Stimulated activated CD8-positive, alpha-beta memory T cell treated with anti-CD3 and anti-CD28 coated beads, Interleukin-4, amount 100 ng/mL, for 1 hour (primary cell): ENCODE measurements at places on chromosomes 4 and X.

DNA sequence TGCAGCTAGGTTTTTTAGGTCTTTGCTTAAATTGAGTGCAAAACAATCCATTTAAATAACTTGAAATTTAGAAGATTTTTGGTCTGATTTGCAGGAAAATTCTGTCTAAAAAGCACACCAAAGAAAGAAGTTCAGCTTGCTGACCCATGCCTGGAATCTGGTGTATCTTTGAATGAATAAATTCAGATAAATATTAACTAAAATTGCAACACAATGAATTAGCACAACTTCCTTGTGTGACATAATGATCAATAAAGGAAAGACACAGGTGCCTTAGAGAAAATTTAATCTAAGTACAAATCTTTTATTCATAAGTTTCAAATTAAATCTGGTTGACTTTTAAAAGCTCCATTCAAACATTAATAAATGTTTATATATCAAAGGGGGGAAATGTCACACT, 791.5 kb upstream of the LCORL start:
- DNase-seq = no peak

DNA sequence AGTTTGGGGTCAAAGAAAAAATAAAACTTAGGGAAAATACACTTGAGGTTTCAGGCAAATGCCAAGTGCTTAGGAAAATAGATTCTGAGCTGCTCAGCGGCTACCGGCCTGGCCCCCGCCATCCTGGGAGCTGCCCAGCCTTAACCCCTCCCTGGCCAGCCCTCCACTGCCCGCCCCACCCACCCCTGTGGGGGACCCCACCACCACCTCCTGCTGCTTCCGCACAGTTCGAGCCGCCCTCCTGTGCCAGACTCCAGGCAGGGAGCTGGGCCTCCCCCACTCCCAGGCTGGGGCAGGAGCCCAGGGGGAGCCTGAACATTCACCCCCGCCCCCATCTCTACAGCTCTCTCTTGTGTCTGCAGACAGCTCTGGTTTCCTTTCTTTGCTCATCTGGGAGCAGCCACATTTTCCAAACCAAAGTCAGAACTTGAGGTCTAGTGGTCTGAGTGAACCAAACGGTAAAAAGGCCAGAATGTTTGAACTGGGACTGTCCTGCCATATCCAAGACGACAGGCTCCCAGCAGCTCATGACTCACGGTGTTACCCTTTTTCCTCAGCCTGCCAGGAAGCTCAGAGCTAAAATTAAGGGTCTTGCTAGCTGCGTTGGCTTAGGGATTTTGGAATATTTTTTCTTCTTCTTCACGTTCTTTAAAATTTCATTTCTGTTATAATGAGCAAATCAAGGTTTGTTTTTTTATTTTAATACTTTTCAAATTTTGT, 4.7 kb upstream of the FGFR3 start:
- DNase-seq = no peak

GRCh38 chr4:38094419-38094818, 134.2 kb downstream of the PTTG2 start:
- DNase-seq = no peak

DNA sequence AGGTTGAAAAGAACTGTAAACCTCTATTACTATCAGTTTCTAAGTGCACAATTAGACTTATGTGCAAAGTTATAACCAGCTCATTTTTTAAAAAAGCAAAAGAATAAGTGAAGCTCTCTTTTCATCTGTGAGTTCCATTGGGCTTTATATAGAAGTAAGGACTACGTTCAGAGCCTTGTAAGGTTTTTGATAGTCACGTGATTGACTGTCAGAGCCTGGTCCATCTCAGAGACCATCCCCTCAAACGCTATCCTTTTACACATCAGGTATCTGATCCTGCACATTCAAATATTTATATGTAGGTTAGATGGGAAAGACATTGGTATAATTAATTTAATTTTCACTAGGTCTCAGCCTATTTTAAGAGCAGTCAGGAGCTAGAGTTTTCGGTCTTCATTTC, 279.3 kb downstream of the INPP4B start:
- DNase-seq = no peak

GRCh38 chr4:7013175-7013574, 30.0 kb upstream of the TADA2B start:
- DNase-seq = no peak
